SJCRH30 (cell line): ENCODE measurements at places on chromosomes 1 and 21.

- DNase-seq, result peak; percentile 87
Measured at GRCh38 chr21:45439161-45439872, 34.4 kb downstream of the COL18A1 start.

DNA sequence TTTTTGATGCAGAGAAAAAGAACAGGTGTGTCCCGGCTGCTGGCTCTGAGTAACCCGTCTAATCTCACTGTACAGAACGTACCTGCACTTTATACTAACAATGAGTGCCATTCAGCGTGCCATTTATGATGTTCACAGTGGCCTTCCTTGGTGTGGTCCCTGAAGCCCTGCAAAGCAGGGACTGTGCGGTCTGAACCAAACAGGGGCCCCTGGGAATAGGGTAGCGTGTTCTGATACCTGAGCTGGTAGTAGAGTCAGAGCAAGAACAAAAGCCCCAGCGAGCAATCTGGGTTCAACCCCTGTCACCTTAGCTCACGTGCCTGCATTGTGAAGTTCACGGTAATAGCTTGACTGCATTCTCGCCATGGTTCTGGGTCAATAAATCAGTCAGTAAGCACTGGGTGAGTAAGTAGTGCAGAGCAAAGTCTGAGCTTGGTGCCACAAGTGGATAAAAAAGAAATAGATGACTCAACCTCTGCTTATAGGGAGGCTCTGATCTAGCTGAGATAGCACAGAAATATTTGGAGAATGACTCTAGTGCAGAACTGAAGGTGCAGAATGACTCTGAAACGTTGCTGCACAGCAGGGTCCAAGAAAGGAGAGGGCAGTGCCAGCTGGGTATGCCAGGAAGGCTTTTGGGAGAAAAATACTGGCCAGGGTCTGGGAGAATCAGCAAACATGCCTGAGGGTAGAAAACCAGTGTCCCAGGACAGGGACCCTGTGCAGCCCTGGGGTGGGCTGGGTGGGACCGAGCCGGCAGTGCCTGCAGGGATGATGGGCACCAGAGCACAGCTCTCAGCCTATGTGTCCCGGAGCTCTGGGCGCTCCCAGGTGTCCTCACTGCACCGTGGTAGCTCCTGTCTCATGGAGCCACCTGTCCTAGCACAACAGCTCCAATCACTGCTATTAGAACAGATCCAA is 125.9 kb downstream of the RHOU start:
- DNase-seq, result no peak

GRCh38 chr1:174815474-174815908 is 184.3 kb upstream of the CACYBP start:
- no peak for DNase-seq

DNA sequence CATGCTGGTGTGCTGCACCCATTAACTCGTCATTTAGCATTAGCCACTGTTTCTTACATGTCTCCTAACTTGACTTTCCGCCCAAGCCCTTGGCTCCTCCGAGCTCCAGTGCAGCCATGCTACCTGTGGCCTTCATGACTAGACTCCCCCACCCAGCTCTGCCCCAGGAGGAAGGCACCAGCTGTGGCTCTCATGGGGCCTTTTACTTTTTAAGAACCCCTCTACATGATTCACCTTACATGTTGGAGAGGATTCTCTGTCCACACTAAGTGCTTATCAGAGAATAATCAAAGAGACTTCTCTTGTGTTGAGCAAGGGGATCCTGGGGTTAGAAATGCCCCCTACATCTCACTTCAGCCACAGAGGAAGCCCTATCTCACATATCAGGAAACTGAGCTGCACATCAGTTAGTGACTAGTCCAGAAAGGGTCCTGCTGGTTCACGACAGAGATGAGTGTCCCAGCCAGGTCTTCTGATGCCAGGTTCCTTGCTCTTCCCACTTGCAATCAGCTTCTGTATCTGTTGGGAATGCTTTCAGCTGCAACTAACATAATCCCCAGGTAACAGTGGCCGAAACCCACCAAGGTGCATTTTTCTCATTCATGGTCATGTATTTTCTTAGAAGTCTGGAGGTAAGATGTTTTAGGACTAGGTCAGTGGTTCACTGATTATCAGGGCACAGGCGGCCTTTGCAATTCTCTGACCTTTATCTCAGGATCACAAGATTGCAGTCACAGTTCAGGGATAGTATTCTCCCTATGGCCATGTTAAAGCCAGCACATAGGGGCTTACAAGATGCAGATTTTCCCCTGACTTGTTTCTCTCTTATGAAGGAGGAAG is 45.9 kb downstream of the KLHDC7A start:
- DNase-seq, result no peak
